ENCODE measurements at places on chromosomes 1 and 21. TPM values are rescaled to one million over a fixed set of nuclear protein-coding genes. Genes with fewer than 3 reads are reported as not detected.
A peak's percentile ranks its signal among the peaks of the same experiment; 100 is the strongest.

- H3K27me3 ChIP-seq: no peaks in the 10 kb centered on the region
- no peak overlapping the region for H3K27ac ChIP-seq
- DNase-seq: no peak
- H3K4me1 ChIP-seq: no peaks in the 10 kb centered on the region
- no peak overlapping the region for H3K4me3 ChIP-seq
- no peaks in the 10 kb centered on the region for H3K36me3 ChIP-seq
Measured at GRCh38 chr1:85495556-85495955, 30.6 kb upstream of the DDAH1 start.

GRCh38 chr21:43771199-43771675 lies 4.9 kb downstream of the CSTB start:
- H3K27me3 ChIP-seq: peaks cover 12% of the 10 kb centered on the region
- H3K36me3 ChIP-seq: peaks cover 21% of the 10 kb centered on the region

DNA sequence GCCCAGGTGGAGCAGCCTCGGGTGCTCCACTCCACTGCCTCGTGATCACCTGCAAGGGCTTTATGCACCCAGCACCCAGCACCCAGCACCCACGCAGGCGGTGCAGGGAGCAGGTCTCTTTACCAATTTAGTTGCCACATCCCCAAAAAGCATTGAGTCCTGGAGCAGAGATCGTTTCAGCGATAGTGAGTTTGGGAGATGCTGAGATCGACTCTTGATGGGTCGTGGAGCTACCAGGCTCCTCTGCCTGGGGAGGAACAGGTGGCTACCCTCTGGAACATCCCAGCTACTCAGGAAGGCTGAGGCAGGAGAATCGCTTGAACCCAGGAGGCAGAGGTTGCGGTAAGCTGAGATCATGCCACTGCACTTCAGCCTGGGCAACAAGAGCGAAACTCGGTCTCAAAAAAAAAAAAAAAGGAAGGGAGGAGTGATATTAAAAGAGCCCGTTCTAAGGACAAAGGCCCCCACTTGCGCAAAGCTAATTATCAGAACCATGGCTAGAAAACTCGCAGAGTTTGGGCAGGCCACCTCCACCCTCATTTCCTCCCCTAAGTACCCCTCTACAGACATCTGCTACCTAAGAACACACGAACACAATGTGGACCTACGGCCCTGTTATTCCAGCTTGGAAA lies 106.5 kb upstream of the SLC45A1 start:
- peaks cover 4% of the 10 kb centered on the region for H3K36me3 ChIP-seq
- DNase-seq: no peak
- H3K4me3 ChIP-seq: no peak overlapping the region
- peaks cover 14% of the 10 kb centered on the region for H3K27me3 ChIP-seq
- no peak overlapping the region for H3K27ac ChIP-seq
- peaks cover 6% of the 10 kb centered on the region for H3K4me1 ChIP-seq

DNA sequence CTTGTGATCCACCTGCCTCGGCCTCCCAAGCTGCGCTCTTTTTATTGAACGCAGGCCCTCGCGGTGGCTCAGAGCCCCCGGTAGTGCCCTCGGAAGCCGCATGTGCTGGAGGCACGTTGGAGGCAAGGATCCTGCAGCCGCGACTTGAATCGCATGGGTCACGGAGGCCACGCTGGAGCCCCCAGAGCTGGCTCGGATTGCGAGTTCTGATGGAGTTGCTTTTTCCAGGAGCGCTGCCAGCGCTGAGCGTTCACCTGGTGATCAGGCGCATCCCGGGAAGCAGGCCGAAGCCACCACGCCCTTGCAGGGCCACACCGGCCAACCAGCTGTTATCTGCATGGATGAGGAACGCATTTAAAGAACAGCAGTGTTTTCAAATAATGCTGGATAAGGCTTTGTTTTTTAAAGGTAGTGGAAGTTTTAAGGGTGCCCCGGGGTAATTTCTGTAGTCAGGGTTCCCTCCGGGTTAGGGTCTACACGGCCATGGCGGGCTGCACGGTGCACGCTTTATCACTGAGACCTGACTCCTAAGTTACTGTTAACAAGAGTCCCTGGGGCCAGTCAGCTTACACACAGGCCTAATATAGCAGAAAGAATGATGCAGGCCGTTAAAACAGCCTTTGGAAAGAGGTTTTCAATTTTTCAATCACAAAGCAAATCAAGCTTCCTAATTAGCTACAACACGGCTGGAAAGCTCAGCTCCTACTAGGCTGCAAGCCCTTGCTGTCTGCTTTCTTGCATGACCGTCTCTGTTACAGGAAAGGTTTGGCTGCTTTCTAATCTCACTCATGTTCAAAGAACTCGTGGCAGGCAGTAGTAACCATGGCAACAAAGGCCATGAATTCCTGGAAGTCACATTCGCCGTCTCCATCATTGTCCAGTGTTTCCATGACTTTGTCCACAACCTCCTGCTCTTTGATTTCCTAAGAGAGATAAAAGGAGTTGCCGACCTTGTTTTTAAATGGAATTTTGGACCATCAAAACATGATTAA lies 6.0 kb downstream of the S100B start:
- no peak overlapping the region for H3K4me3 ChIP-seq
- H3K36me3 ChIP-seq: peaks cover 14% of the 10 kb centered on the region
- peak; percentile 61 for DNase-seq
- peak overlapping the region; percentile 93 for H3K27ac ChIP-seq
- peaks cover 16% of the 10 kb centered on the region for H3K4me1 ChIP-seq

GRCh38 chr1:103336408-103336807 lies 189.1 kb upstream of the RNPC3 start:
- H3K27me3 ChIP-seq: peaks cover 1% of the 10 kb centered on the region
- no peak overlapping the region for H3K27ac ChIP-seq
- H3K4me3 ChIP-seq: no peak overlapping the region
- no peaks in the 10 kb centered on the region for H3K36me3 ChIP-seq

DNA sequence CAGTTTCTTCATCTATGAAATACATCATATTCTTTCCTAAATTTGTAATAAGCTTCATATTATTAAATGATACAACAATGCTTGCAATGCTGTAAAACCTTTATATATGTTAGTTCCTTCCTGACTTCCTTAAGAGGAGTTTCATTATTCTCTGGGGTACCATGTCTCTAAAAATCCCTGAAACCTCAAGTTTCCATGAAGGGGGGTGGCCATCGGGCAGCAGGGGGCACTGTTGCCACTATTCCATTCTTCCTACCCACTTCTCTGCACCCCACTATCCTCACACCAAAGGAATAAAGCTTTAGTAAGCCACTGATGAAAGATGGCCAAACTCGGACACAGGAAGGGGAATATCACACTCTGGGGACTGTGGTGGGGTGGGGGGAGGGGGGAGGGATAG lies 9.0 kb upstream of the DMRTB1 start:
- peaks cover 4% of the 10 kb centered on the region for H3K4me1 ChIP-seq
- H3K27me3 ChIP-seq: no peaks in the 10 kb centered on the region
- H3K27ac ChIP-seq: no peak overlapping the region
- H3K36me3 ChIP-seq: no peaks in the 10 kb centered on the region

GRCh38 chr1:208888376-208888775 lies 644.2 kb upstream of the PLXNA2 start:
- H3K27me3 ChIP-seq: peaks cover 1% of the 10 kb centered on the region
- no peak overlapping the region for H3K4me3 ChIP-seq
- DNase-seq: no peak
- peaks cover 3% of the 10 kb centered on the region for H3K4me1 ChIP-seq

- H3K4me3 ChIP-seq: no peak overlapping the region
- DNase-seq: no peak
- H3K27ac ChIP-seq: no peak overlapping the region
- peaks cover 3% of the 10 kb centered on the region for H3K27me3 ChIP-seq
Measured at GRCh38 chr1:41427122-41427913, 57.2 kb downstream of the EDN2 start.

METTL13 gene
- total RNA-seq: 22.1 TPM

All from endothelial cell (in vitro differentiated cells).